ENCODE measurements at places on chromosomes 12 and 14. TPM values are rescaled to one million over a fixed set of nuclear protein-coding genes. Genes with fewer than 3 reads are reported as not detected.

GRCh38 chr14:102185360-102185759, 45.7 kb downstream of the WDR20 start:
- no peak overlapping the region for H3K27ac ChIP-seq
- H3K4me3 ChIP-seq: no peak overlapping the region
- no peak for DNase-seq

GRCh38 chr12:112126000-112126438, 659 bp downstream of the TRAFD1 start:
- H3K27ac ChIP-seq: peak overlapping the region; percentile 76
- H3K4me3 ChIP-seq: peak overlapping the region; percentile 87
- DNase-seq: no peak
- peaks cover 40% of the 10 kb centered on the region for H3K4me1 ChIP-seq

GRCh38 chr14:79543967-79544697, 667.2 kb downstream of the DIO2 start:
- H3K27ac ChIP-seq: no peak overlapping the region
- no peaks in the 10 kb centered on the region for H3K36me3 ChIP-seq

GRCh38 chr12:101813117-101813516, 17.6 kb downstream of the GNPTAB start:
- H3K36me3 ChIP-seq: peaks cover 8% of the 10 kb centered on the region
- no peak overlapping the region for H3K27ac ChIP-seq
- no peaks in the 10 kb centered on the region for H3K27me3 ChIP-seq
- peaks cover 14% of the 10 kb centered on the region for H3K4me1 ChIP-seq
- H3K4me3 ChIP-seq: no peak overlapping the region

The CLEC6A gene
- total RNA-seq: not detected

The GYS2 gene
- not detected for total RNA-seq

The IAPP gene
- total RNA-seq: not detected

The LTB4R2 gene
- total RNA-seq: 9.6 TPM
